ENCODE measurements at places on chromosomes 5 and 9.

- DNase-seq = no peak
Measured at GRCh38 chr5:55711507-55712022, 559 bp downstream of the SLC38A9 start.

DNA sequence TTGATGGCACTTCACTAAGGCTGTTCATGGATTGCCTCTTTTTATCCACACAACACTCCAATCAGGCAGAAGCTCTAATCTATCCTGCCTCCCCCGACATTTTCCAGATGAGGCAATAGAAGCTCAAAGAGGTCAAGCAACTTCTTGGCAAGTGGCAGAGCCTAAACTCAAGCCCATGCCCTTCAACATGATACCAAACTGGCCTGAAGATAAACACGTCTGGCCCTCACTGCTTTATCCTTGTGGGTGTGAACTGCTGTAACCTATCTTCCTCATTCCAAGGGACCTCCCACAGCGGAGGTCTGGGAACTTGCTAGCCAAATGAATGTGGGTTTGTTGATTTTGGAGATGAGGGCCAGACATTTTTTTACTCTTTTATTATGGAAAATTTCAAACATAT, 9.5 kb downstream of the SLC35A4 start:
- no peak for DNase-seq

GRCh38 chr9:133088756-133089155, 27.0 kb downstream of the CEL start:
- no peak for DNase-seq

DNA sequence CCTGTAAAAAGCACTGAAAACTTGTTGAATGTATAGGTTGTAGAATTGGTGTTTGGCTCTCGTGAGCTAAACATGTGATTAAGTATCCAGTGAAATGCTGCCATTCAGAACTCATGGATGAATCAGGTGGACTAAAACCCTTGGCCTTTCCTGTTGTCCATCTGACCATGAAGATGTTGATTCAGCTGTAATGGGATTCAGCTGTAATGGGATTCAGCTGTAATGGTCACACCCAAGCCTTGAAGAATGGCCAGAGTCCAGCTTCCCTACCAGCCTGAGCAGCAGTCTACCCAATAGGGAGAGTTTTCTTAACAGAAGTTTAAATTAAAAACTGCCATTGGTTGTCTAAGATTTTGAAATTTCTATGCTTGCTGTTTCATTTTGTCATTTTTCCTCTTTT, 18.1 kb downstream of the MAMDC2 start:
- no peak for DNase-seq

DNA sequence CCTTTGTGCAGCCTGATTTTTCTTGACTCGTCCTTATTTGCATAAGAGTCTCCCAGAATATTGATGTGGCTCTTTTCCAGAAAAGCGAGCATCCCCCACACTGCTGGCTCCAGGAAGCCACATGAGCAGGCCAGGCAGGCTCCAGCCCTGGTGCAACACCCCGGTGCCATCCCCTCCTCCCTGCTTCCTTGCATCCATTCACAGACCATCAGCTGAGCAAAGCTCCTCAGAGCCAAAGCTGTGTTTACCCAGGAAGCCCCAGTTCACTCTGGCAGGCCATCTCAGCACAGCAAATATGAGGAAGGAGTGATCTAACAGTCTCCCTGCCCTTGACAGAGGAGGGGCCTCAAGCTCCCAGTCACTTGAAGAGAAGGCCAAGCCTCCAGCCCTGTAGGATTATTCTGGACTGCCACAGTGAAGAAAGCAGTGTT, 34.4 kb downstream of the INSYN2B start:
- no peak for DNase-seq
